Neural crest cell (in vitro differentiated cells): ENCODE measurements at places on chromosomes 2 and 18. TPM values are rescaled to one million over a fixed set of nuclear protein-coding genes. Genes with fewer than 3 reads are reported as not detected.

Gene AMER3
- total RNA-seq: 1.3 and 1.4 TPM in 2 replicates

Gene PSMD1
- total RNA-seq: 128 and 146 TPM in 2 replicates

Gene ACMSD
- total RNA-seq: not detected in 2 replicates

Gene PTPRN
- 3.2 and 4.1 TPM in 2 replicates for total RNA-seq

Gene PDE11A
- 0.23 and 0.28 TPM in 2 replicates for total RNA-seq

Gene FSHR
- not detected in 2 replicates for total RNA-seq

Gene SERPINB11
- total RNA-seq: not detected in 2 replicates

Gene NYAP2
- 0.35 and 0.36 TPM in 2 replicates for total RNA-seq

Gene UPP2
- not detected in 2 replicates for total RNA-seq

Gene NEMP2
- 7.6 and 9.8 TPM in 2 replicates for total RNA-seq
